ENCODE measurements at places on chromosomes 3 and 15.

GRCh38 chr3:47912006-47912504 is 104.2 kb downstream of the MAP4 start:
- no peak for DNase-seq

- DNase-seq: no peak
These were observed 219.8 kb downstream of the CTNNB1 start for GRCh38 chr3:41418961-41419691.

- DNase-seq: peak; percentile 97
These were observed 382.1 kb downstream of the GAP43 start for GRCh38 chr3:116005404-116005803.

- no peak for DNase-seq
These were observed 3.3 kb downstream of the RNF13 start for GRCh38 chr3:149816311-149816710.

GRCh38 chr3:37862903-37863815 is 1.5 kb downstream of the CTDSPL start:
- DNase-seq: no peak

DNA sequence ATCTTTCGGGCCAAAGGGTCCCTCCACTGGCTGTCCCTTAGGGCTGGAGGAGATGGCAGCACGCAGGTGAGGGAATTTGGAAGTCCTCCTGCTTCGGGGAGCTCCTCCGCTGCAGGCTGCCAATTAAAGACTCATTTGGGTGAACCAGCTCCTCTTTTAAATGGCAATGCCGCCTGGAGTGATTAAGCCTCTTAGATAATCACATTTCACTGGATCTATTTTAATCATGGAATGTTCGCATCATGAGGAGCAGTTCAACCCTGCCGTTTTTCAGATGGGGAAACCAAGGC is 117.9 kb downstream of the LIPC start:
- no peak for DNase-seq

GRCh38 chr15:34869110-34869509 is 73.8 kb upstream of the ACTC1 start:
- no peak for DNase-seq

GRCh38 chr3:42014458-42014920 is 52.6 kb upstream of the ULK4 start:
- no peak for DNase-seq

GRCh38 chr3:5231074-5231473 is 43.6 kb downstream of the EDEM1 start:
- DNase-seq: no peak

GRCh38 chr15:40327457-40327856 is 4.0 kb downstream of the INAFM2 start:
- DNase-seq: no peak

DNA sequence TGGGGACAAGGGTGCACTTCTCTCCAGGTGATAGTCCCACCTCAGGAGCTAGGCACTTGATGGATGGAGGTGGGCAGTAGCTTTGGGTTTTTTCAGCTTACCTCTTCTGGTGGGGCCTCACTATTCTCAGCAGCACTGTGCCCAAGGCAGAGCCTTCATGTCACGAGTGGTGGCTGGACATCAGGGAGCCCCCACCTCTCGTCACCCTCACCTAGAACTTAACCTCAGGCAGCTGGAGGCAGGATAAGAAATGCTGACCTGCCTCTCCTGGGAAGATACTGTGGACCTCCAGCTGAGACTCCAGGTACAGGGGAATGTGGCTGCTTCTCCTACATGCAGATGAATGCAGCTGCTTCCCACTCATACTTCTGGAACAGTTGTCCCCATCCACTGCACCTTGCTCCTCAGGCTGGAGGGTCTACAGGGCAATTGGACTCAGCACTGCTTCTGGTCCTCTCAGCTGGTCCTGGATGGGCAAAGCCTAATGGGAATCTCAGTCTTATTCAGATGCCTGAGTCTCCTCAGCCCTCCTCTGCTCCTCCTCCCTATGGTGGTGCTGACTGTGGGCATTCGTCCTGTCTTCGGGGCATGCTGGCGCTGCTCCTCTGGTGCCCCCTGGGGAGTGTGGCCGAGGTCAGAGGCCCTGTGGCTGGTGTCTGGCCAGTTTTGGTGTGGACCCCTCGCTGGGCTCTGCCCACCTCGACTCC is 129.9 kb downstream of the KLF13 start:
- DNase-seq: no peak

- DNase-seq: no peak
These were observed 73.9 kb downstream of the NR1D2 start for GRCh38 chr3:24018784-24019570.

DNA sequence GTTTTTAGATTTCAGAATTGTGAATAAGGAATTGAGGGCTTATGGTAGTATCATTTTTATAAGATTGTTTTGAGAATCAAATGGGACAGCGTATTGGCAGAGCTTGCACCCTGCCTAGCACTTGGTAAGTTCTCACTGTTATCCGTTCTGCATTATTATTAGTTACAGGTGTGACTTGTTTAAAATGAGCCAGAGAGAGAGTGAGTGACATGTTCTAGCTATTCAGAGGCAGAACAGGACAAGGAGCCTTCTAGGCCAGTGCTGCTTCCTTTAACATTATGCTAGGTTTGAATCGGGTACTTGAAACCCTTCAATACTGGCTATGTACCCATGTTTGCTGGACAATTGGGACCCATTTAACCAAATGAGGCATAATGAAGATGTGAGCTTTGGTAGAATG is 133.7 kb downstream of the FILIP1L start:
- DNase-seq: no peak

DNA sequence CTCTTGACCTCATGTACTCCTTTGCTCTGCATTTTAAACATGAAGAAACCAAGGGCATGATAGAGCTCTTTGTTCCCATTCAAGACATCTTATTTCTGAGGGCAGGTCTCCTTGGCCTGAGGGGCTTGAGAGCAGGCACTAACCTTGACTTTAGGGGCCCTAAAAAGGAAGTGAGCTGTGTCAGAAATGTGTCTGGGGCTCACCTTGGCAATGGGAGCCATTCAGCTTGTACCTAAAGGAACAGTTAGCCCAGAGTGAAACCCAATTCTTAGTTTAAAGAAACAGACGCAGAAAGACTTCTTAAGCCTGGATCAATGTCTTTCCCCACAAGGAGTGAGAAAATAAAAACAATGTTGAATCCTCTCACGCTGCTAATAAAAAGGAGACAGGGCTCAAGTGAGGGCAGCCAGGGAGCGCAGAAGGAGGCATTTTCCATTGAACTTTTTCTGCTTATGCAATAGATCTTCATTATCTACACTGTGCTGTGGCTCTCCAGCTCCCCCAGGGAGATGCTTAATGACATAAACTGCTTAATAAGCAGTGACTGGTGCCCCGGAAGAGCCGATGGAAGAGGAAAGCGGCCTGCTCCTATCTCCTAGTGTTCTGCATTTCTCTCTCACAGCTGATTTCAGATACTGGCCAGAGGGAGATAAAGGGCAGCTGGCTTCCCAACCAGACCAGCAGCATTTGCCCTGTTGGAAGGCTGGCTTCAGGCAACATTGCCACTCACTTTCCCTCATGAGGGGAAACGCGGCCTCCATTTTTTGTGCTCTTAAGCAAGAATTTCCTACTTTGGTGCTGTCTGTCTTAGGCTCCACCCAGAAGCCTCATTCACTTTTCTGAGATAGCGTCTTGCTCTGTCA is 152.0 kb downstream of the OPA1 start:
- DNase-seq: no peak

DNA sequence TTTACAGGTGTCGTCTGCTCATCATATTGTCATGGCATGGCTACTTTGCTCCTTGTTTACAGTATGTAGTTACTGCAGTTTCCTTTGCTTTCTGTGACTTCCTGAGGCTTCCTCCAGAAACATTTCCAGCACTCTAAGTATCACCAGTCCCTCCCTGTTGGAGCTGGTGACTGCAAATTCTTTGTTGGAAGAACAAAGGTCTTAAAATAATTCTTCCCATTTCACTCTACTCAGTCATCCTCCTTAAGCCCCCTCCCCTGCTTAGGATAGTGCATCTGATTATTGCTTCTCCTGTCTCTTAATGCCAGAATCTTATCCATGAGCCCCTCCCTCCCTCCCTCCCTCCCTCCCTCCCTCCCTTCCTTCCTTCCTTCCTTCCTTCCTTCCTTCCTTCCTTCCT is 72.0 kb downstream of the C3orf38 start:
- DNase-seq: no peak

- DNase-seq: no peak
These were observed 17.3 kb upstream of the SCAMP5 start for GRCh38 chr15:74978077-74978476.
